ENCODE measurements at places on chromosomes 11 and 22.

GRCh38 chr22:42347281-42347824 lies 76.9 kb upstream of the TCF20 start:
- DNase-seq = no peak

DNA sequence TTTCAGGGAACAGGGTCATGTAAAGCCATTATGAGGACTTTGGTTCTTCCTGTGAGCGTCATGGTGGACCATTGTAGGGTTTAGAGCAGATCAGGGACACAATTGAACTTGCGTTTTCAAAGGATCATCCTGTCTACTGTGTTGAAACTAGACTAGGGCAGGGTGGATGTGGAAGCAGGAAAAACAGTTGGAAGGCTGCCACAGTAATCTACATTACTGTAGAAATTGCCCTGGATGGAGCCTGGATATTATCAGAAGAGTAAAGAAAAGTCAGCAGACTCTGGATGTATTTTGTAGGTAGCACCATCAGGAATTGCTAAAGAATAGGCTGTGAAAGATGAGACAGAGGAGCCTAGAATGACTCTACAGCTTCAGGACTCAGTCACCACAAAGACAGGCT lies 5.4 kb downstream of the POU2AF2 start:
- DNase-seq = no peak

DNA sequence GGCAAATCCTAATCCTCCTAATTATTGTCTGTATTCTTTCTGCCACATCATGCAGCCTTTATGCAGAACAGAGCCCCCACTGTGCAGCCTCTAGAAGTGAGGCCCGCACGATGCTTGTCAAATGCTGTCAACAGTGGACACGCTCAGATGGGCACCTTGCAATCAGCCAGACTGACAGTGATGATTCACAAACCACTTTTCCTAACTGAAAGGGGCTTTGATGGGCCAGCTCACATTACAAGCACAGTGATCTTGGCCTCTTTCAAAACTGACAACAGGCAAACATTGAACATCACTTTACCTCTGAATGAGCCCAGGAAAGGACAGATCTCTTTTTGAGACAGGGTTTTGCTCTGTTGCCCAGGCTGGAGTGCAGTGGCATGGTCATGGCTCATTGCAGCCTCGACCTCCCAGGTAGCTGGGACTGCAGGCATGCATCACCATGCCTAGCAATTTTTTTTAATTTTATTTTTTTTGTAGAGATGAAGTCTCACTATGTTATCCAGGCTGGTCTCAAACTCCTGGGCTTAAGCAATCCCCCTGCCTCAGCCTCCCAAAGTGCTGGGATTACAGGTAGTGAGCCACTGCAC lies 18.0 kb upstream of the E2F8 start:
- DNase-seq = no peak

DNA sequence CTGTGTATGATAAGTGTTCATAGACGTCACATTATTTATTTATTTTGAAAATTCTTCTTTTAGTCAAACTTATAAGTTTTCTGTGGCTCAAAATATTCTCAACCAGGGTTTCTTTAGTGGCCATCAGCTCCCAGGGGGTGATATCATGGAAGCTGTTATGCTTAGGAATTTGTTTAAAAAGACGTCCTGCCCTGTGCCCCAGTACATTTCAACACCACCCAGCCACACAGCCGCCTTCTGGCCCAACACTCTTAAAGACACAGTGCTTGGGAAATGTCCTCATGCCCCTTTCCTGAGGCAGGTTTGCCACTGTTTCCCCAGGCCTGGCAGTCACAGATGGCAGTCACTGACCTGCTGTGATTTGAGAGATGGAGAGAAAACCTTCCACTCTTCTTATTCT lies 19.9 kb downstream of the TSKU start:
- peak; percentile 70 for DNase-seq

Measured in GM03348 (cell line).